ENCODE measurements at places on chromosomes 1 and 21.

- DNase-seq = no peak
These were observed 20.3 kb upstream of the SLC26A9 start for GRCh38 chr1:205963352-205964155.

GRCh38 chr1:26358411-26359384 lies 4.8 kb upstream of the CRYBG2 start:
- no peak for DNase-seq

DNA sequence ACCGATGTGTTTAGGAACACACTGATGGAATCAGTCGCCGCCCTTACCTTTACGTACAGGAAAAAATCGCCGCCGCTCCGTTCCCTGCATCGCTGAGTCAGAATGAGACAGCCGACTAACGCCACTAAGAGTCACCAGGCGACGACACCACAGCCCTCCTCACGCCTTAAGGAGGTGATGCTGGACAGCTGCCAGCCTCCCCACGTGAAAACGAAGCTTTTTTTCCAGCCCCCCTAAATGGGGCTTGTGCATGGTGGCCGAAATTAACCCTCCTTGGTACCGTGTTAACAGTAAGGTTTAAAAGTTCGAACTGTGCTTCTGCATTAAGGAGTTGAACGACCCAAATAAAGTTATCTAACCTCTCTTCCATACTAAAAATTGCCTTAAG lies 511 bp downstream of the DNTTIP2 start:
- no peak for DNase-seq

DNA sequence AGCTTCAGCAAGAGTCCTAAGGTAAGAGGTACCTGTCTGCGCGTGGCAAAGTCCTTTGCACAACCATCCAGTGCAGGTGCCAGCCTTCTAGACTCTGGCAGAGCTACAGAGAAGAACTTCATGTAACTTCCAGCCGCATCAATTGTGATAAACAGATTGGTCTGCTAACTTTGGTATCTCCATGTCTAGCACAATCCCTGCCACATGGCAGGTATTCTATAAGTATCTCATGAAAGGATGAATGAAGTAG lies 29.8 kb downstream of the CD48 start:
- no peak for DNase-seq

- no peak for DNase-seq
These were observed 19.1 kb downstream of the CHRNB2 start for GRCh38 chr1:154586641-154587040.

- DNase-seq = no peak
These were observed 40.0 kb downstream of the PDC start for GRCh38 chr1:186420923-186421322.

- no peak for DNase-seq
These were observed 106.0 kb upstream of the TIAM1 start for GRCh38 chr21:31449921-31450535.

- DNase-seq = no peak
These were observed 91.9 kb upstream of the BACE2 start for GRCh38 chr21:41076064-41076463.

DNA sequence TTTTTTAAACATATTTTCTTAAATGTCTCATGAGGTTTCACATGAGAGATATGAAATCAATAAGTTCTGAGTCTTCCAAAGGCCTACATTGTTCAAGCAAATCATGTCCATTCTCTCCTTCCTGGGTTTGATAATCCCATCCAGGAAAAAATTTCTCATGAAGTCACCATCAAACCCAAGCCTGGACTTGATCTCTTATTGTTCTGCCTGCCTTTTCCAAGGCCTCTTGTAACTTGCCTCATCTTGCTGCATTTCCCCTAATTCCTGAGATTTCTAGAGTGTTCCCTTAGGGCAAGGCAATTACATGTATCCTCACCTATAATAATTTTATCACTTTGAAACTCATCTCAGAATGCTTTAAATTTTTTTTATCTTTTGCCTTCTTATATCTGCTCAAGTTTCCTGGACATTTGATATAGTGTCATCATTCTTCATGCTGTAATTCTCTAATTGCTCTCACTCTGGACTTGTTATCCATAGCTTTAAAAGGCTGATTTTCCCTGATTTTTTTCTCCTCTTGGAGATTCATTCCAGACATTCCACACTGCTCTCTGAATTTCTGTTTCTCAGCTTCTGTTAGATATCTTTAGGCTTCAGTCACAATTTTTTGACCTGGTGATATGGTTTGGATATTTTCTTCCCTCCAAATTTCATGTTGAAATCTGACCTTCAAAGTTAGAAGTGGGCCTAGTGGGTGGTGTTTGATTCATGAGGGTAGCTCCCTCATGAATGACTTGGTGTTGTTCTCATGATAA lies 126.4 kb downstream of the LRRC7 start:
- DNase-seq = no peak

DNA sequence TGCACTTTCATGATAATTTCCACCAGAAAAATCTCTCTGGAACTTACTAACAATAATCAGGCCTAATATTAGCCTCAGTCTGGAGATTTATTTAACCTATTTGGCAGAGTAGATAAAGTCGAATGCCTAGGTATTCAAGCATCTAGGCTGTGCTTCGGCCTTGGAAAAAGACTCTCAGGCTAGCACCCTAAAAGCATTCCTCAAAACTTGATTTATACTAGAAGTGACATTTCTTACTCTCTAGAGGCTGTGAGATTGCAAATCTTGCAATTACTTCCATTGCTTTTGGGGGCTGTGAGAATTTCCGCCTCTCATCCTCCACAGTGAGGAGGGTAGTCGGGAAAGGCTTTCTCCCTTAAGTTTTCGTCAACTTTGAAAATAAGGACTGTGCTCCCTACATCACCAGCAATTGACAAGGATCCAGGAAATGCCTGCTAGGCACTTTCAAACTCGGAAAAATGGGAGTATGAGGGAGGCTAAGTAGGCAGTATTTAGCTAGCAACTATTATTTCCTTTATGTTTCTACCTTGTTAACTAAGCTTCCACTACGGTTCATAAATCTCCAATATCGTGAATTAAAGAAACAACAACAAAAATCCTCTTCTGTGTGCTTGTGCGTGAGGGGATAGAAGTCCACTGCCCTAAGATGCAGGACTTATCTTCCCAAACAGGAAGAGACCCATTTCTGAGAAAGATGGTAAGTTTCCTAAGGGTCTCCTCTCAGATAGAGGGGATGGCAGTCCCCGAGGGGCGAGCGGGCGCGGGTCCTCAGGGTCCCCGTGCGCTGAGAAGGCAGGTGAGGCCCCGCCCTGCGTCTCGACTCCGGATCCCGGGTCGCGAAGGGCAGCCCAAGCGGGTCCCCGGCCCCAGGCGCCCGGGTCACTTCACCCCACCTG lies 1.1 kb upstream of the LMO4 start:
- DNase-seq = no peak

- no peak for DNase-seq
These were observed 89.7 kb upstream of the ADAR start for GRCh38 chr1:154697710-154698109.

DNA sequence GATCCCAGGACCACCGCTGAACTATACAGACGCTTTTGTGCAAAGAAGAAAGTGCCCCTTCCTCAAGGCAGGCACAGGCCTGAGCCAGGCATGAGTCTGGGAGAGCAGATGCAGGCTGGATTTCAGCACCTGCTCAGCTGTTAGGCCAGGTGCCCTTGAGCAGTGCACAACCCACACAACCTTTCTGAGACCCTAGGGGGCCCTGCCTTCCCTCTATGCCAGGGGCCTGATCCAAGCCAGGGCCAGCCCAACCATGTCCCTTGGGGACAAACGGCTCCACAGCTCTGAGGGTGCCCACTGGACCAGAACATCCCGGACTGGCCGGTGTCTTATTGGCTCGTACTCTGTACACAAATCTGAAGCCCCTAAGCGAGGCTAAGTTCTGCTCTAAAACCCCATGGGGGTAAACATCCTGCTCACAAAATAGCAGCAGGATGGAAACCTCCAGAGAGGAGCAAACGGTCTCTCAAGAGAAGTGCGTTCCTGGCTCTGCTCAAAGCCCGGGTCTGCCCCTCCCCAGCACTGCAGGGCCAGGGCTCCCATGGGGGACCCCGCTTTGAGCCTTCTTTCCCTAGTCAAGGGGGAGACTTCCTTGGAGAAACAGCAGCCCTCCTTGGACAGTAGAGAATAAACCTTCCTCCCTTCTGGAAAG lies 275.1 kb downstream of the NPHP4 start:
- DNase-seq = no peak

DNA sequence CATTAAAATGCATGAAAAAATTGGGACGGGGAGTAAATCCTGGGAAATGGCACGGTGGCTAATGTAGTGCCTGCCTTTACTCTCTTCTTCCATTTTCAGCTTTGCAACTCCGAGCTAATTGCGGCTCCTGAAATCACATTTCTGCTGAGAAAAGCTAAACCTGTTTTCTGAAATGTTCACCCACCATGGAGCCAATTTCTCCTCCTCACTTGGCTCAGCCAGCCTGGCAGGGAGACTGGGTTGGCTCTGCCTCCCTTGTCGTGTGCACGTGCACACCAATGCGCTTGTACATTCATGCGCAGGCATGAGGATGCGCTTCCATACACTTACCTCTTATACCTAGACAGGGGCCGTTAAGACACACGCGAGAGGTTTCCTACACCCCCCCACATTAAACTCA lies 165.4 kb downstream of the PLXNA2 start:
- no peak for DNase-seq

DNA sequence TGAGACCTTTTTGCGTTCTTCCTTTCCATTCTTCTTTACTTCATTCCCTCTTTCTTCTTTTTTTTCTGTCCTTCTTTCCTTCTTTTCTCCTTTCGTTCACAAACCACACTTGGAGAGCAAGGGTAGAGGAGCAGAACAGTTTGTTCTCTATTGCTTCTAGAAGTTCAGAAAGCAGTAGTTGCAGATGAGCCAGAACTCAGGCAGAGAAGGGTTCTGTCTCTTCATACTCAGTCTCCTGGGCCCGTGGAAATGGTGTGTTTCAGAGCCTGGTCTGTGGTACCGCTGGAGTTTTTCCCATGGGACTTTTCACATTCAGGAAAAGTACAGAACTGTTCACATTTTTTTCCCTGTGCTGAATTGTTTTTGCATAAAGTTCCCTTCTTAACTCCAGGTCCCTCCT lies 87.0 kb downstream of the ATP5PO start:
- DNase-seq = no peak

DNA sequence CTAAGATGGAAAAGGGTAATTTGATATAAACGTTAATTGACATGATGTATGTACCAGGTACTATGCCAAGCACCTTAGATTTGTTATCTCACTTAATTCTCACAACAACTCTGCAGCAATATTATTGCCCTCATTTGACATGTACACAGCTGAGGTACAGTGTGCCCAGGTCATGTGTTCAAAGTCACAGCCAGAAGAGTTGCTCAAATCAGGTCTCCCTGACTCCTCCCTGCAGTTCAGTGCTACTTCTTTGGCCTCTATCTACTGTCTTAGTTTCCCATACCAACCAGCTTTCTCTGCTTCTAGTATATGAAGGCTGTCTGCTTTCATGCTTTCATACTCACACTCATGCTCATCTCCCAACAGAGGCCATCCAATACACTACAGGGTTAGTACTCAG lies 15.1 kb downstream of the TBX15 start:
- no peak for DNase-seq

GRCh38 chr1:92404661-92405060 lies 82.1 kb downstream of the GFI1 start:
- DNase-seq = no peak

- peak; percentile 52 for DNase-seq
These were observed at the start of gene SHISAL2A for GRCh38 chr1:52632732-52633290. TSS of gene SHISAL2A (plus strand) at chr1:52633168. CDS start at chr1:52633494, 326 bp downstream.

DNA sequence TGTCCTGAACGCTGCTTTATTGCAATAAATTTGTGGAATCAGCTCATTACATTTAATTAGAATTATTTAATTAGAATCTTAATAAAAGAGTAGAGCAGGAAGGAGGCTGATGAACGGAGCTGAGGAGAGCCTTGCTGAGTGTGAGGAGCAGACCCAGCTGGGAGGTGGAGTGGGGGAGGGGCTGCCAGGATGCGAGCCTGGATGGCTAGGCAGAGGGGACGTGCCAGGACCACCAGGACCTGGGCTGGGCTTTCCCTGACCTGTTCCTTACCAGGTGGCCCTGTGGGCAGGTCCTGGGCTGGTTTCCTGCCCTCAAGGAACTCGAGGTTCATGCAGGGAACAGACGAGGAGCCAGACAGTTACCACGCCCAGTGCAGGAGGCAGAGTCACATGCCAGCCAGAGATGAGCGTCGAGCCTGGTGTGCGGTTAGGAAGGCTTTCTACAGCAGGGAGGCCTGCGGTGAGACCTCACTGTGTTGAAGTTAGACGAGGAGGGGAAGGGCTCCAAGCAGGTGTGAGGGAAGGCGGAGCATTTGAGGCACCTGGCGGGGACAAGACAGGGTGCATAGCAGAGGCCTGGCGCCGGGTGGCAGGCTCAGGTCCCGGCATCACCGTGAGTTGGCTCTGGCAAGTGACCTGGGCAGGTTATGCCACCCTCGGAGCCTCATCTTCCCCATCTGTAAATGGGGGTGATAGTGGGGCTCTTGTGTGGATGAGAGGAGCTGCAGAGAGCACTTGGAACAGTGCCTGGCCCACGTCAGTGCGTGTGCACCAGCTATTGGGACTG lies 33.9 kb downstream of the LDLRAP1 start:
- DNase-seq = no peak

DNA sequence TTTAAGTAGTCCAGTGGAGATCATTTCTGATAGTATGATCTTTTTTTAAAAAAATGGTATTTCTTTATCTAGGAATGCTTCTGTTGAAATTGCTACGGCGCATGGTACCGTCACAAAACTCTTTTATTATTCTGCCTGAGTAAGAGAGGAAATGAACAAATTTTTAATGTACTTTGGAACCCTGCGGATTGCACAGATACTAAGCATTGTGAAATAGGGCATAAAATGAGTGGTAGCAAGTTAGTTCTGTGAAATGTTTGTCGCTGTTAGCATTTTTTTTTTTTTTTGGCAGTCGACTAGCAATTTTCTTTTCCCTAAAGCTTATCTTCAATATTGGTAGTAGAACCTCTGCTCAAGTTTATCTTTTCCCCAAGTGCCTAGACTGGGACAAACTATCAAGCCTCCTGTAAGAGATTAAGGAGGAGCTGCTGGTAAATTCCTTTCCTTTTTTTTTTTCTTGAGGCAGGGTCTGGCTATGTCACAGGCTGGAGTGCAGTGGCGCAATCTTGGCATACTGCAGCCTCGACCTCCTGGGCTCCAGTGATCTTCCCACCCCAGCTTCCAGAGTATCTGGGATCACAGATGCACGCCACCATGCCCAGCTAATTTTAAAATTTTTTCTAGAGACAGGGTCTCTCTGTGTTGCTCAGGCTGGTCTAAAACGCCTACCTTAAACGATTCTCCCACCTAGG lies 2.2 kb downstream of the ITSN1 start:
- DNase-seq = no peak

GRCh38 chr1:88509379-88509778 lies 174.7 kb upstream of the PKN2 start:
- DNase-seq = no peak

DNA sequence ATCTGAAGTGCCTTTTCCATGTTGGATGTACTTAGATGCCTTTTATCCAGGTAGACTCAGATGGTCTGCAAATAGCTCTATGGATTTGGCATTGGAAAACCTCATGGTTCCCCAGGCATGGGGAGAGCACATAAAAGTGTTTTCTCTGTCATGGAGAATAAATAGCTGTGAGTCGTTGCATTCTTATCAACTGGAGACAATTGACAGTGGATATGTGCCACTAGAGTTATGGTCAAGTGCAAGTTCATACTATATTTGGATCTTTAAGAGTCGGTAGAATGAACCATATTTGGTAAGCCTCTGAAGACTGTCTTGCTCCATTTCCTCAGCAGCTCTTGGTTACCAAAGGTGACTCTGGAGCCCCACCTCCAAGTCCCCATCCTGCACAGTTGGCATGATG lies 83.7 kb downstream of the ROR1 start:
- no peak for DNase-seq

Data from frontal cortex (tissue), 4 donors.